ENCODE measurements at places on chromosomes 3 and 15. TPM values are rescaled to one million over a fixed set of nuclear protein-coding genes. Genes with fewer than 3 reads are reported as not detected.

- H3K4me3 ChIP-seq, result no peak overlapping the region
- H3K36me3 ChIP-seq, result no peaks in the 10 kb centered on the region
- H3K27me3 ChIP-seq, result no peaks in the 10 kb centered on the region
- H3K4me1 ChIP-seq, result peaks cover 4% of the 10 kb centered on the region
- H3K27ac ChIP-seq, result no peak overlapping the region
Measured at GRCh38 chr15:37789881-37790280, 144.6 kb upstream of the TMCO5A start.

Gene CRBN
- total RNA-seq, result 34.8 TPM

DNA sequence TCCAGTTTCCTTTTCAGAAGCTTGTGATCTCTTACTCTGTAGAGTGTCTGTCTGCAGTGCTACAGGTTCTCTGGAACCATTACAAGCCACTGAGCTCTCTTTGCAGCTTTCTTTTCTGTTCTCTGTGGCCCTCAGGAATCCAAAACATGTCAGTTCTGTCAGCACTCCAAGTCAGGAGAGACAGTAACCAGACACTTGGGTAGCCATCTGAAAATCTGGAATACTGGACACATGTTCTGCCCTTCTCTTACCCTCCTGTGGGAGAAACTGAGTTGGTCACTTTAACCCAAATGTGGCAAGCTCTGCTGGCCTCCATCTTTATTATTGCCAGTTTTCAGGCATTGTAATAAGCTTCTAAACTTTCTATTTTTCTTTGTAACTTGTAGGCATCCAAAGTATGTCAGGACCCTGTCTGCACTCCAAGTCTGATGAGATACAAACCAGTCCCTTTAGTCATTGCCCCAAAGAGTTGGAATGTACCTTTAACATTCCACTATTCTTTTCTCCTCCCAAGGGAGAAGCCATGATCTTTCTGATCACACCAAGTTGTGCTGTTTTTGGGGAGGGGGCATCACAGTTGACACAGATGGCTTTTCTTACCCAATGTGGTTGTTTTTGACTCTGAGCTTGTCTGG, 183.7 kb downstream of the DPH6 start:
- no peaks in the 10 kb centered on the region for H3K36me3 ChIP-seq
- no peak overlapping the region for H3K4me3 ChIP-seq
- DNase-seq, result no peak
- no peaks in the 10 kb centered on the region for H3K27me3 ChIP-seq

Gene GOLGA6L4
- 7.5 TPM for total RNA-seq

Gene RARRES1
- total RNA-seq, result 1.8 TPM

DNA sequence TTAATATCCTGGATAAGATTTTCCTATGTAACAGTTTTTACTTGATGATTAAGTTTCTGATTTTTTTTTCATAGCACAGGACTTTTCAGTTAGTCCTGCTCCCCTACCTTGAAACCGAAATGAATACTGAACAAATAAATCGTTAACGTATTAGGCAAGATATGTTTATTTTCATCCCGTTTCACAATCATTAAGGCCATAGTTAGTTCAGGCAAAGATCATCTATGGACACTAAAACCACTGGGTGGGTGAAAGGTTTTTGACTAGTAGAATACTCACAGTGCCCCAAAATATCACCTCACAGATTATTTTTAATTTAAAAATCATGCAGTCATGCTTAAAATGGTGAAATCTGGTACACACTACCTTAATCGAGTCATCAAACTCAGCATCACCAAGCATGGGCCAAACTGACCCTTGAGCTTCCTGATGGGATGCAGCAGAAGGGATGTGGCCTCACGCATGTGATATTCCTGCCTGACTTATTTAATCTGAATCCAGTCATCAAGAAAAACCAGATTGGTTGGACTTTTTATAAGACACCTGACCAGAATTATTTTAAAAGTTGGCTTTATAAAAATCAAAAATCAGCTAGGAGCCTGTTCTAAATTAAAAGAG, 365.0 kb downstream of the LPP start:
- H3K27me3 ChIP-seq, result no peaks in the 10 kb centered on the region
- no peaks in the 10 kb centered on the region for H3K36me3 ChIP-seq
- H3K4me1 ChIP-seq, result peaks cover 6% of the 10 kb centered on the region
- DNase-seq, result no peak
- no peak overlapping the region for H3K27ac ChIP-seq

- no peak overlapping the region for H3K27ac ChIP-seq
- H3K4me1 ChIP-seq, result no peaks in the 10 kb centered on the region
- H3K27me3 ChIP-seq, result no peaks in the 10 kb centered on the region
Measured at GRCh38 chr3:105781871-105782270, 86.9 kb downstream of the CBLB start.

DNA sequence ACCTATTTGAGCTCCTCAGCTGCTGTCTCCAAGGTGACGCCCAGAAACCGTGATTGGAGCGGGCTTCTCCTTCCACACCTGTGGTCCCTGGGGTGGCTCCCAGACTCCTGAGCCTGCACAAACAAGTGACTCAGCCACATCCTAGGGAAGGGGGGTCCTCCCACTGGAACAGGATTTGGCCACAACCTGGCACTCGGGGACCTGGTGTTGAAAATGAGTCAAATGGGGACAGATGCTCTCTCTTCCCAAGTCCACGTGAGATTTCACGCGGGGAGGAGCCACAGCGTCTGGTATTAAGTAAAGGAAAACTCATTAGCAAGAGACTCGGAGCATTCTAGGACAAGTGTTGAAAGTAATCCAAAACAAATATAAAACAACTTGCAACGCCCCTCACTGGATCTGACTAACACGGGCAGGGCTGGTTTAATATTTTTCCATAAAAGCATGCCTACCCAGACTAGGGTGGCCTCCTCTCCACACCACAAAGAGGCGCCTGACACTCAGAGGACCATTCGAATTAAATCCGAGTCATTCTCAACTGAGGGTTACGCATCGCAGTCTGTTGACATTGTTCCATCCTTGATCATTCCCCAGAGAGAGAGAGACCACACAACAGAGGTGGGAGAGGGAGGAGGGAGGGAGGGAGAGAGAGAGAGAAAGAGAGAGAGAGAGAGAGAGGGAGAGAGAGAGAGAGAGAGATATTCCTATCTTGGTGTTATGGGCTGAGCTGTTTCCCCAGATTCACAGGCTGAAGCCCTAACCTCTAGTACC, 74.4 kb downstream of the MGLL start:
- peaks cover 26% of the 10 kb centered on the region for H3K4me1 ChIP-seq
- peak overlapping the region; percentile 44 for H3K27ac ChIP-seq
- no peaks in the 10 kb centered on the region for H3K36me3 ChIP-seq
- DNase-seq, result peak; percentile 79
- no peak overlapping the region for H3K4me3 ChIP-seq
- H3K27me3 ChIP-seq, result no peaks in the 10 kb centered on the region

Gene WNT5A
- 0.25 TPM for total RNA-seq

DNA sequence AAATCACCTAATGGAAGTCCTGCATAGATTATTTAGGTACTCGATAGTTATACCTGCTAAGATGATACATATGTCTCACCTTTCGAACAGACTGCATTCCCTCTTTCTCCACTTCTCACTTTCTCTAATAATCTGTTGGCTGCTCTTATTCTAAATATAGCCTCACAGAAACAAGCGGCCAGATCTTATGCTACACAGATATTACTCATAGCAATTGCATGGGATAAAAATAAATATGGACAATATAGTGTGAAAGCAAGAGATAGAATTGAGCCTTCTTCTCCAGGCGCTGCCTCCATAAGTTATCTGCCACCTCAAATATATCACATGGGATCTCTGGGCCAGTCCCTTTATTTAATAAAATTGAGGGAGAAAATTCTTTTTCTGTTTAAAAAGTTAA, 29.5 kb upstream of the TGFBR2 start:
- no peaks in the 10 kb centered on the region for H3K27me3 ChIP-seq
- H3K4me1 ChIP-seq, result no peaks in the 10 kb centered on the region
- DNase-seq, result no peak
- H3K36me3 ChIP-seq, result no peaks in the 10 kb centered on the region

All from endothelial cell of umbilical vein (primary cell).